Fibroblast of villous mesenchyme (primary cell): ENCODE measurements at places on chromosomes 2 and 18. TPM values are rescaled to one million over a fixed set of nuclear protein-coding genes. Genes with fewer than 3 reads are reported as not detected.

The MAPK4 gene
- under 0.01 TPM in 1 of 2 replicates, not detected in the other for total RNA-seq

The INPP5D gene
- under 0.01 and 0.64 TPM in 2 replicates for total RNA-seq

The SLC4A5 gene
- under 0.01 and 0.32 TPM in 2 replicates for total RNA-seq

The CETN1 gene
- total RNA-seq = not detected in 2 replicates

The INHBB gene
- under 0.01 TPM in 2 replicates for total RNA-seq

The LHCGR gene
- under 0.01 TPM in 1 of 2 replicates, not detected in the other for total RNA-seq

The GDF7 gene
- 12.1 and 12.2 TPM in 2 replicates for total RNA-seq

The ENOSF1 gene
- 27.7 and 31.1 TPM in 2 replicates for total RNA-seq

The MROH2A gene
- not detected in 2 replicates for total RNA-seq

The TSPYL6 gene
- not detected in 2 replicates for total RNA-seq

The PNPT1 gene
- 19.6 and 32.0 TPM in 2 replicates for total RNA-seq

The GCFC2 gene
- 13.8 and 19.0 TPM in 2 replicates for total RNA-seq

The NOSTRIN gene
- 0.32 and 0.43 TPM in 2 replicates for total RNA-seq

The CNDP1 gene
- total RNA-seq = not detected in 2 replicates

The SRD5A2 gene
- total RNA-seq = under 0.01 TPM in 1 of 2 replicates, not detected in the other
